ENCODE measurements at places on chromosomes 7 and 10.

DNA sequence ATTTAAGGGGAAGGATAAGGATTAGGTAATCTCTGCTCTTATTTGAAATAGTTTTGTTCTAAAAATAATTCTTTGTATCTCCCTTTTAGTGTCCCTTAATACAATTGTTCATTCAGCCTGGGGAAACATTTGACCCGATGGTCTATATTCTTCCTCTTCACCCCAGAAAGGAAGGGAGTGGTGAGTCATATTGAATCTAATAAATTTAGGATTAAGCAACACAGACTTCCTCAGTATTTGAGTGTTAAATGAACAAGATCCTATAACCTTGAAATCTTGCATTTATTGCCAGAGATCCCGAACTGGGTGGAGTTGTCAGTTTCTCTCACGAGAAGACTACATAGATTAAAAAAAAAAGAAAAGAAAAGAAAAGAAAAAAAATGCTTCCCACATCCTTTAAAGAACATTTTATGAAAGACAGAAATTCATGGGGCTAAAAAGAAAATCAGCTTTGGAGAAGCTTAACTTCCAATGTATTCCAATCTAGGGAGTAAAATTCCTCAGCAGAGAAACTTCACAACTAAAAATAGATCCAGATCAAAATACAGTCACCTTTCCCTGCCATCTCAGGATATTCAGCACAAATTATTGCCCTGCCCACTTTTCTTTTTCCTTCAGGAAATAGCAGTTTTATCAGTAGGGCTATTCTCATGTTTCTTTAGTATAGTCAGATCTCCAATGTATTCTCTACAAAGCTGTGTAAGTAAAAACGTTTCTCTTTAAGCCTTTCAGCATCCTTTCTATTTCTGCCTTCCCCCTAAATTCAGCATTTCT, 82.2 kb downstream of the SEMA3D start:
- no peak for DNase-seq

DNA sequence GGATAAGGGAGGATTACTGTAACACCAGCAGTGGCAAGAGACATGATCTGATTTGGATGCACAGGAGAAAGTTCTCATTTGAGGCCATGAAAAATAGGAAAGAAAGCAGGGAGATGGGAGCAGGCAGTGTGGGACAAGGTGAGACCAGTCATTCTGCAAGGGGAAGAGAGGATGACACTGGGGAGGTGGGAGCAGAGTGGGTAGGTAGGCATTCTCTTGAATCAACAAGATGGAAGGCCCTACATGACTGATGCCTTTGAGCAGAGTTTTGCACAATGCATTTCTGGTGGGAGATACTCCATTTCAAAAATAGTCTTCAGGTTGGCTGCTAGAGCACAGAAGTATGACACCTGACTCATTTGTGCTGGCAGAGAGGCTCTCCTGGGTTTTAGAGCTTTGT, 10.5 kb downstream of the RPS24 start:
- no peak for DNase-seq

DNA sequence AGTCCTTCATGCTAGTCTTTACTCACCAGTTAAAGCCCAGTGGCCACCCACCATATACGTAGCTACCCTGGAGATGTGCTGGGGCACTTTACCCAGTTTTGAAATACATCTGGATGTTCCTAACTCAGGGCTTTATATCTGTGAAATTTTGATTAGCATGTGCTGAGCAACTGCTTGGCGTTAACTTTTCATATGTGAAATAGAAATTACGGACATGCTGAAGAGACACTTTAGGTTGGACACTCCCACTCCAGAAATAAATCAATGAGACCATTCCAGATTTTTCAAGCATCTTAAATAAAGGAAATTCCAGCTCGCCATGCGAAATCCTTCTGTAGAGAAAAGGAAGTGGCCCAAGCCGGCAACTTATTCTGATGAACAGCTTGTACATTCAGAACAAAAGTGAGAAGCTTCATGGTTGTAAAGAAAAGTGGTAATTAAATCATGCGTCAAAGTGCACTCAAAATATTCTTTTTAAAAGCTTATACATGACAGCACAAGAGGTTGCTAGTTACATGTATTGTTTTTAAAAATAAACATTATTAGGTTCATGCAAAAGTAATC, 153.5 kb upstream of the ITGB1 start:
- DNase-seq, result no peak

- no peak for DNase-seq
These were observed 192.2 kb downstream of the CUX1 start for GRCh38 chr7:102009628-102010027.

DNA sequence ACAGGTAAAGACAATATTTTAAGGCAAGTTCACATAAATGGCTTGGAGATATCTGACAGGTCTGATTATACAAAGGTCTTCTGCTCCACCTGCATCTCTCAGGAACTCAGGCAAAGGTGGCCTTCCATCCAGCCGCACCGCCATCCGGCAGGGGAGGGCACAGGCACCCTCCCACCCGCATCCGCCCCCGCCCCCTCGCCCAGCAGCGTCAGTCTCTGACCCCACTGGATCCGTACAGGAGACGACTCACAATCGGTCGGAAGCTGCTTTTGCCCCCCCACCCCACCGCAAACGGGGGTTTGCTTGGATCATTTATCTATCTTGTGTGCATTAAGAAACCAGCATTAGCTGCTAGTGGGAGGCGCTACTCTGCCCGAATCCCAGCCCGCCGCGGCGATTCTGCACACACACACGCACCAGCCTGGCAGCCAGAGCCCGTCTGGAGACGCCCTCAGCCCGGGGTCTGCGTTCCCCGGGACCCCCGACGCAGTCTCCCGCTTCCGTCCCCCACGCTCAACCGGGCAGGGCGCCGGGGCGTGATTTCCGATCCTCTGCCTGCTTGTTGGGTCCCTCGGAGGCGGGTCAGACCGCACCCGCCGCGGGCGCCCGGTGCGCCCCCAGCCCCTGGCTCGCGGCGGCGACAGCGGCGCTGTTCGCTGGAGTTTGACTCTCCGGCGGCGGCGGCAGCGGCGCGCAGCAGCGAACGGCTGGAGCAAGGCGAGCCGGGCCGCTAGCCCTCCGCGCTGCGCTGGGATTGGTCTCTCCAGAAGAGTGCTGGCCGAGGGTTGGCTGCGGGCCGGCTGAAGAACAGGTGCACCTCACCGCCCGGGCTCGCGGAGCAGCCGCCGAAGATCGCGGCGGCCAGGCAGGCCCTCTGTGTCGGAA, 820 bp upstream of the NRG3 start:
- DNase-seq, result no peak

GRCh38 chr7:25615003-25615402, 386.7 kb upstream of the NPVF start:
- DNase-seq, result no peak

DNA sequence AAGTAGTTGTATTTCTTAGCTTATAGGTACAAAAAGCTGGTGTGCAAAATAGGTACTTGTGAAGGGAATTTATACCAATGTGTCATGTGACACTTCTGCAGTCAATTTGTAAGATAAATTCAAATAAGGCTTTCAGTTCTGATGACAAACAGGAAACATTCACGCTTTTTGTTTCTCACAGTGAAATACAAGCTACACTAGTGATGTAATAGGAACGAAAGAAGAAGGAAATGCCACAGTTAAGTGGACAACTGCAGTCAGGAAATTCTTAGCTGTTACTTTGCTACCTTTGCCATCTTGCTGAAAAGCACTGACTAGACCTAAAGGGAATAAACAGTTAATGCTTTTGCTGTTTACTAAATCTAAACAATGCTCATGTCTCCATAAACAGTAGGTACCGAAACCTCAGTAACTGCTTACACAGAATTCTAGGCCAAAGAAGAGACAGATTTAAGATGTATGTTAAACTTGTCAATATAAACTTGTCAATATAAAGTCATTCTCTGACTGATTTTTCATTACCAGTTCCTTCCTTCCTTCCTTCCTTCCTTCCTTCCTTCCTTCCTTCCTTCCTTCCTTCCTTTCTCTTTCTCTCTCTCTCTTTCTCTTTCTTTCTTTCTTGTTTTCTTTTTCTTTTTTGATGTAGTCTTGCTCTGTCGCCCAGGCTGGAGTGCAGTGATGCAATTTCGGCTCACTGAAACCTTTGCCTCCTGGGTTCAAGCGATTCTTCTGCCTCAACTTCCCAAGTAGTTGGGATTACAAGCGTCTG, 10.1 kb downstream of the OTUD1 start:
- DNase-seq, result no peak

GRCh38 chr10:59362959-59363381, 621 bp upstream of the FAM13C start:
- no peak for DNase-seq

GRCh38 chr10:131081376-131081775, 230.1 kb downstream of the TCERG1L start:
- DNase-seq, result no peak

DNA sequence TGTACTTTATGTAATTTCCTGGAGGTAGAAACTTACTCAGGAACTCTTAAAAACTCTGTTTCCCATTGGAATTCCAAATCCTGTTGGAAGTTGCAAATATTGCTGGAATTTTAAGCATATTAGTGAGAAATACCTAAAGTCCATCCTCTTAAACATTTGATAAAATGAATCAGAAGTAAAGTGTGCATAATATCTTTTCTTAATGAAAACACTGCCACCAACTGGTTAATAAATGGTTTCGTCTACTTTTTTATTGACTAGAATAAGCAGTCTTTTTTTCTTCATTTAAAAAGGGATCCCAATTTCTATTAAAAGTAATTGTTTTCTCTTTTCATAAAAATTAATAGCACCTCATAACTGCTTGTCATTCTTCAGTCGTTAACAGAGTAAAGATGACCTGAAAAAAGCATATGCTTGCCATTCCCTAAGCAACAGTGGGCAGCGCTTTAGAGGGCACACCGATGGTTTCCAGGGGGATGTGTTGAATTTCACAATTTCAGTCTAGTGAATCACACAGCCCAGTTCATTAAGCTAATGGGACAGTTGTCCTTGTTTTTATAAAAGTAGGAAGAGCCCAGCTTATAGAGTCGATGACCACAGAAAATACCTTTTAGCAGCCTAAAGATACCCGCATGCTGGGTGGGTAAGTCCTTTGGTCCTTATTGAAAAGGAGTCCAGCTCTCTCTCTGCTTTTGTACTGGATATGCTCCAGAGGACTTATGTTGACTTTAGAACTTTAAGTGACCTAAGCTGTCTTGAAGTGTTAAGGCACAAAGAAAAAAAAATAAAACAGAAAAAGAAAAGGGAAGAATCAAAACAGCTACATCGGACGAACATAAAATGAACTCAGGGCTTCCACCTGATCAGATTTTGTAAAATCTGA, 28.5 kb downstream of the NPS start:
- no peak for DNase-seq

GRCh38 chr7:97104719-97105238, 12.7 kb upstream of the SDHAF3 start:
- no peak for DNase-seq

DNA sequence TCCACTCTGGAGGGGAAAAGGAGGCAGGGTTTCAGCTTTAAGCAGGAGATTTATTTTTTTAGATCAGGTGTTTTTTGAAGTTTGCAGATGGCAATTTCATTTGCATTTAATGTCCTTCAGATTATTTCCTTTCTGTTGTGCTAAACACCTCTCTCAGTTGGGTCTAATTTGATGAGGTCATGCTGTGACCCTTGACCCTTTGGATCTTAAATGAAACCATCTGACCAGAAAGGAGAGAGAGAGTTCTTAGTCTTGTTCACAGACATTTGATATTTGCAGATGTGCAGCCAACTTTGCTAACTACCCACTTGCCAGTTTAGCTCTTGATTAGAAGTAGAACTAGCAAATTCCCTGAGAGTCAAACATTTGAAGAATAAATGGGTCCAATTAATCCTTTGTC, 101.5 kb upstream of the RAB11FIP2 start:
- DNase-seq, result no peak

- no peak for DNase-seq
These were observed 557.2 kb upstream of the CELF2 start for GRCh38 chr10:10460451-10460850.

DNA sequence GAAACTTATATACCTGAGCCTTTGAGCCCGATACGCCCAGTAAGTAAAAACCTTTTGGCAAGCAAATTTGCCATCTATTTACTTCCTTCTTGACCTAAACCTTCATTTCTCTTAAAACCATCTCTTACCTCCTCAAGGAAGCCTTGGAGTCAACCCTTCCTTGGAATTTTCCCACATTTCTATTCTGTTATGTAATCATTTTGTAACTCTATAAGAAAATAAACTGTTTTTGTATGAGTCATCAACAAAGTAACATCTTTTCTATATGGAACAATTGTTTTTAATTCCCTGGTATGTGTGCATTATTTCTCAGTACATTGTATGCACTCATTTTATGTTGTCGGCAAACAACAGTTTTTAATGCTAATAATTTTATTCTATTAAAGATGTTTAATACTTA, 162.0 kb downstream of the TEX36 start:
- DNase-seq, result no peak

GRCh38 chr7:128172151-128172550, 68.9 kb upstream of the LEP start:
- no peak for DNase-seq

GRCh38 chr7:105674200-105674920, 93.1 kb upstream of the EFCAB10 start:
- DNase-seq, result no peak

GRCh38 chr10:13567030-13567429, 19.7 kb upstream of the PRPF18 start:
- no peak for DNase-seq

- DNase-seq, result no peak
These were observed 48.6 kb downstream of the HIBADH start for GRCh38 chr7:27614095-27614494.

DNA sequence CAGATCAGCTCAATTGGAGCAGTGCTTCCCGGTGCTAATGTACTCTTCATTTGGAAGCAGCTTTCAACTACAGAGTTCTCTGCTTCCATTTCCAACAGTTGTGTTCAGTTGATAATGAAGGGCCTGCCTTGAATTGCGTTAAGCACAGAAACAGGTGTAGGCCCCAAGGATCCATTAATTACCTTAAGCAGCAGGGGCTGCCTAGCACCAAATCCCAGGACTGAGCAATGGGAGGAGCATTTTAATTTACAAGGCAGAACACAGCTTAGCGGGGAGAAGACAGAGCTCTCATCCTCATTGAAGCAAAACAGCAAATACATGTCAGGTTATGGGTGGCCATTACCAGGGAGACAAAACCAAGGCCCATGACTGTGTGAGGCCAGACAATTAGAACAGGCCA, 349.6 kb downstream of the TFEC start:
- DNase-seq, result no peak

DNA sequence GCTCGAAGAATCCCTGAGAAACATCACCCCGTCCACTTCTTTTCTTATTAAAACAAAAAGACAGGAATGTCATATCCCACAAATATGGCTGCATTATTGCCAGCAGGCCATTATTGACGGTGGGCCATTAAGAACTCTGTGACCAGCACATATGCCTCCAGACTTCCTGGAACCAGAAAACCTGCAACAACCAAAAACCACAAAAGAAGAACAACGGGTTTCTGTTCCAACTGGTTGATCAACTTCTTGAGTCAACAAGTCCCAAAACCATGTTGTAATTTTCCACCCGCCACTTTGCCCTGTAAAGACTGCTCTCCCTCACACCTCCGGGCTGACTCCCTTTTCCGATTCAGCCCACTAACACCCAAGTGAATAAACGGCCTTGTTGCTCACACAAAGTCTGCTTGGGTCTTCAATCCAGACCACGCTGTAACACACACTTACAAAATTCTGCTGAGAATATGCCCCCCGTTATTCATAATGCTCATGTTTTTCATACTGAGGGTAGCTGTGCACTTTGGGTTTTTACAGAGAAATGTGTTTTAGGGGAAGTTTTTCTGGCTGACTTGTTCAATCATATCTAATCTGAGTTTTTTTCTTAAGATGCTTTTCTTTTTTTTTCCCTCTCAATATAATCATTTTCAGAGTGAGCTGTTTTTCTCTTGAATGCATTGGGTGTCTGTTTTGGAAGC, 20.7 kb downstream of the ZNF107 start:
- DNase-seq, result no peak
